Body of pancreas (tissue), 4 donors: ENCODE measurements at places on chromosomes 6 and 20. TPM values are rescaled to one million over a fixed set of nuclear protein-coding genes. Genes with fewer than 3 reads are reported as not detected.

Gene TREML1
- total RNA-seq = not detected

Gene SCAF8
- total RNA-seq = 24.1 TPM

Gene CRISP1
- total RNA-seq = not detected

Gene WFDC6
- total RNA-seq = not detected

Gene B3GAT2
- total RNA-seq = not detected

Gene WFDC12
- not detected for total RNA-seq

Gene ENPP5
- 8.8 TPM for total RNA-seq

Gene PEX7
- total RNA-seq = 17.9 TPM

Gene PACRG
- total RNA-seq = 7.8 TPM

Gene ADAM33
- 29.0 TPM for total RNA-seq

DNA sequence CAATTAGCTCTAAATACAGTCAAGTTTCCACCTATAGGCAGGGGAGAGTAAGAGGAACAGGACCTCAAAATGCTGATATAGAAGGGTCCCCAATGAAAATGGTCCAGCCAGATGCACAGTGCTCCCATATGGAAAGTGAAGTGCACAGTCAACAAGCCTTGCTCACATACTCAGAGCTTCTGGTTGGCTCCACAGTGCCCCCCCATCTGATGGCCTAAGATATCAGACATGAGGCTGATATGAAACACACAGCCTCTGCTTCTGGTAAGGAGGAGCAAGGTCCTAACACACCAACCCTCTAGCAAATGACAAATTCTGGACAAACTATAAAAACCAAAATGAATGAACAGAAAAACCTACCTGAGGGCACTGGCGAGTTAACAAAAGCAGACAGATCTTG is 111.4 kb upstream of the EMILIN3 start:
- H3K4me3 ChIP-seq = no peak overlapping the region
- no peaks in the 10 kb centered on the region for H3K36me3 ChIP-seq
- DNase-seq = no peak
- no peak overlapping the region for H3K27ac ChIP-seq
- H3K27me3 ChIP-seq = no peaks in the 10 kb centered on the region

- DNase-seq = no peak
- no peaks in the 10 kb centered on the region for H3K4me1 ChIP-seq
- no peak overlapping the region for H3K27ac ChIP-seq
These were observed 354.1 kb upstream of the MAP3K7 start for GRCh38 chr6:90940812-90941481.

- DNase-seq = no peak
- H3K4me3 ChIP-seq = no peak overlapping the region
- no peak overlapping the region for H3K27ac ChIP-seq
- peaks cover 16% of the 10 kb centered on the region for H3K4me1 ChIP-seq
These were observed 10.6 kb downstream of the TMEM242 start for GRCh38 chr6:157312757-157313156.

DNA sequence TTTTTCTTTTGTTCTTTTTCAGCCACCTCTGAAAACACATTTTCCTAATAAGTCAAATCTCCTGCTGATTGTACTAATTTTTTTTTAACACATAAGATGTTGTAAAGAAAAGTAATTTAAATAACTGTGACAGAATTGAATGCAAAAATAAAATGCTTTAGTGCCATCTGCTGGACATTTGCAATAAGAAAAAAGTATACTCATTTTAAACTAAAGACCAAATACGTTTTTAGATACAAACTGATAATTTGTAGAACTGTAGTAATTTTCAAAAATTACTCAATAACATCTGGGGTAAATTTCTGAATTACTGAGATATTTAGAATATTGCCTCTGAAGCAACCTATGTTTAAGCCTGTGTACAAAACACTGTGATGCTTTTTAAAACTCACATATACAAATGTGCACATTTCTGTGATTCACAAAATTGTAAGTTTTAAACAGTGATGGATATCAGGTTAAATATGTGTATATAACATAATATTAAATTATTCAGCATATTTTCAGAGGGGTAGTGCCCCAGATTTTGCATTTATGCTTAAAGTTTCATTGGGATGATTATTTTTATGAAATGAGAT is 198.7 kb downstream of the RIMS1 start:
- DNase-seq = no peak
- H3K27ac ChIP-seq = no peak overlapping the region
- H3K4me1 ChIP-seq = no peaks in the 10 kb centered on the region
- no peaks in the 10 kb centered on the region for H3K36me3 ChIP-seq
- no peak overlapping the region for H3K4me3 ChIP-seq

DNA sequence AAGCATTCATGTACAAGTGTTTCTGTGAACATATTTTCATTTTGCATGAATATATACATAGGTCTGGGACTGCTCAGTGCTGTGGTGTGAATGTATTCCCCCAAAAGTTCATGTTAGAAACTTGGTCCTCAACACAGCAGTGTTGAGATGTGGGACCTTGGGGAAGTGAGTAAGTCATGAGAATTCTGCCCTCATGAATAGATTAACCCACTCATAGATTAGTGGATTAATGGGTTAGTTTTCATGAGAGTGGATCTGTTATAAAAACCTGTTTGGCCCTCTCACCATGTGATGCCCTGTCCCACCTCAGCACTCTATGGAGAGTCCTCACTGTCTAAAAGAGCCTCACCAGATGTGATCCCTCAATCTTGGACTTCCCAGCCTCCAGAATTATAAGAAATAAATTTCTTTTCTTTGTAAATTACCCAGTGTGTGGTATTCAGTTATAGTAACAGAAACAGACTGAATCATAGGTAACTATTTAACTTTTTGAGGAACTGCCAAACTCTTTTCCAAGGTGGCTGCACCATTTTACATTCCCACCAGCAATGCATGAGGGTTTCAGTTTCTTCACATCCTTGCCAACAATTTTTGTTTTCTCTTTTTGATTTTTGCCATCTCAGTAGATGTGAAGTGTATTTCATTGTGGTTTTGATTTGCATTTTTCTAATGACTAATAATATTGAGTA is 45.3 kb downstream of the QRSL1 start:
- no peaks in the 10 kb centered on the region for H3K36me3 ChIP-seq
- H3K27me3 ChIP-seq = no peaks in the 10 kb centered on the region
- no peak overlapping the region for H3K4me3 ChIP-seq
- no peak overlapping the region for H3K27ac ChIP-seq

DNA sequence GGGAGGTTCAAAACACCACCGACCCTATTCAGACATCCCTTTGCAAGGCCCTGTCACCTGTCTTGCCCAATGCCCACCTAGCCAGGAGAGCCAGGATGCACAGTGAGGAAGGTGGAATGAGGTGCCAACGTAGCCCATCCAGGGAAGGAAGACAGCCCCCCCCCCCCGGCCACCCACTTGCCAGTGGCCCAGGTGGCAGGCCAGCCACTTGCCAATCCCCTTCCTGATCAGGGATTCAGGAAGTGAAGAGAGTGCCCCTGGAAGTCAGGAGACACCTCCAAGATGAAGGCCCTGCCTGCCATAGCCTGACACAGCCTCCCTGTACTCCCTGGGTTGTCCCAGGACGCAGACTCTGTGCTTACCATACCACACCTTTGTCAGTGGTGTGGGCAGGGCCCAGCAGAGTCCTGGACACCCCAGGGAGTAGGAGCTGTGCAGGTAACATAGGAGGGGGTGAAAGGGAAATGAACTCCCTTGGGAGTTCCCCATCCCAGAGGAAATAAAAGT is 54.7 kb downstream of the MRPL14 start:
- peak overlapping the region; percentile 51 for H3K27ac ChIP-seq
- H3K4me3 ChIP-seq = no peak overlapping the region
- H3K4me1 ChIP-seq = peaks cover 34% of the 10 kb centered on the region
- no peaks in the 10 kb centered on the region for H3K27me3 ChIP-seq

DNA sequence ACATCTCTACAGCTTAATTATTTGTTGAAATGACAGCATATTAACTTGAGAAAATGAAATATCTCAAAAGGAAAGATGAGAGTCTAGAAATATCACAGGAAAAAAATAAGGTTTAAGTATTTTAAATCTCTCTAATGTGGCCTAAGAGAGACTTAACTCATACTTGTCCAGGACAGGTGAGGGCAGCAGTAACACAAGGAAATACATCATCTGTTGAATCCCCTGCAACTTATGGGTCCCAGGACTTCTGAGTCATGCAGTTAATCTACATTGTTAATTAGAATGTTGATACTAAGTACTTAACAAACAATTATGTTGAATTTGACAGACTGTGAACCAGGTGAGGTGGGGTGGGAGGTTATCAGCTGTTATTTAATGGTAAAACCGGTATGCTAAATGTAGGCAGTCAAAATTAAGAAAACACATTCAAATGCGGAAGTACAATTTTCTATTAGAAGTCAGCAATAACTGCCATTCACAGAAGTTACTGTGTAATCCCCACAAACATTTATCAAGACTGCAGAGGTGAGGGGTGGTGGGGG is 87.9 kb downstream of the CEP57L1 start:
- H3K36me3 ChIP-seq = no peaks in the 10 kb centered on the region
- H3K4me1 ChIP-seq = no peaks in the 10 kb centered on the region

DNA sequence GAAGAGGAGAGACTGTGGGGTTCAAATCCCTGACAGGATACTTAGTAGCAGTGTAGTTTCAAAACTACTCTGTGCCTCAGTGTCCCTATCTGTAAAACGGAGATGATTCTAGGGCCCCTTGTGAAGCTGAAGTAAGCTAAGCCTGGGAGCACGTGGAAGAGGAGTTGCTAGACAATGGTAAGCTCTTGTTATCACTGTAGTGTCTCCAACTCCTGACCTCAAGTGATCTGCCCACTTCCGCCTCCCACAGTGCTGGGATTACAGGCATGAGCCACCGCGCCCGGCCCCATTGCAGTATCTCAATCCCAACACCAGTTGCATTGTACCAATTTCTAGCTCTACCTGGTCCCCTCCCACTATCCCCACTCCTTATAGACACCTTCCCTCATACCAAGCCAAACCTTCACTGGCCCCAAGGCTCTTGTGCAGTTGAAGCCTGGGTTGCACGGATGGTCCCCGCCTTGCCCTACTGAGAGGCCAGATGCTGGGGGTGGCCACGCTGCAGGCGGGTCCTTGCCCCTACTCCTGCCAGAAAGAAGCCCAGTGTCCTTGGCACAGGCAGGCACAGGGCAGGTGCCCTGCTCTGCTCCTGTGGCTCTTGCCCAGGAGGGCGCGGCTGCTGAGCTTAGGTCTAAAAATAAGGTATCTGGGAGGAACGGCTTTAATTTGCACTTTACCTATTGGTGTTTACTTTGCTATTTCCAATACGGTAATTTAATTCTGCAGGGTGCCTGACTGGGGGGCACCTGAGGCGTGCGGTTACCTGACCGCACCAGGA is 118.1 kb downstream of the VEGFA start:
- no peaks in the 10 kb centered on the region for H3K27me3 ChIP-seq
- DNase-seq = peak; percentile 31
- no peak overlapping the region for H3K27ac ChIP-seq
- no peaks in the 10 kb centered on the region for H3K36me3 ChIP-seq
- peaks cover 28% of the 10 kb centered on the region for H3K4me1 ChIP-seq

- DNase-seq = no peak
- no peaks in the 10 kb centered on the region for H3K36me3 ChIP-seq
- no peaks in the 10 kb centered on the region for H3K27me3 ChIP-seq
- H3K4me1 ChIP-seq = peaks cover 25% of the 10 kb centered on the region
These were observed 47.7 kb downstream of the GJA10 start for GRCh38 chr6:89941763-89942497.

- H3K27me3 ChIP-seq = no peaks in the 10 kb centered on the region
- H3K4me1 ChIP-seq = no peaks in the 10 kb centered on the region
These were observed 93.0 kb downstream of the ANKRD6 start for GRCh38 chr6:89525786-89526562.

- H3K36me3 ChIP-seq = no peaks in the 10 kb centered on the region
- H3K4me1 ChIP-seq = peaks cover 39% of the 10 kb centered on the region
- no peaks in the 10 kb centered on the region for H3K27me3 ChIP-seq
- peak overlapping the region; percentile 91 for H3K4me3 ChIP-seq
- DNase-seq = peak; percentile 72
These were observed 471 bp downstream of the EZR start for GRCh38 chr6:158818581-158819212.

GRCh38 chr20:2902291-2902690 is 29.0 kb downstream of the PTPRA start:
- H3K27ac ChIP-seq = no peak overlapping the region
- H3K27me3 ChIP-seq = no peaks in the 10 kb centered on the region
- H3K4me3 ChIP-seq = no peak overlapping the region
- peaks cover 5% of the 10 kb centered on the region for H3K4me1 ChIP-seq
- no peaks in the 10 kb centered on the region for H3K36me3 ChIP-seq
- DNase-seq = no peak

- H3K27ac ChIP-seq = no peak overlapping the region
- H3K36me3 ChIP-seq = no peaks in the 10 kb centered on the region
These were observed 32.8 kb downstream of the RAB22A start for GRCh38 chr20:58342104-58342945.

- no peak overlapping the region for H3K4me3 ChIP-seq
- no peak overlapping the region for H3K27ac ChIP-seq
- no peak for DNase-seq
- no peaks in the 10 kb centered on the region for H3K36me3 ChIP-seq
These were observed 15.5 kb upstream of the TPBG start for GRCh38 chr6:82348130-82348529.

DNA sequence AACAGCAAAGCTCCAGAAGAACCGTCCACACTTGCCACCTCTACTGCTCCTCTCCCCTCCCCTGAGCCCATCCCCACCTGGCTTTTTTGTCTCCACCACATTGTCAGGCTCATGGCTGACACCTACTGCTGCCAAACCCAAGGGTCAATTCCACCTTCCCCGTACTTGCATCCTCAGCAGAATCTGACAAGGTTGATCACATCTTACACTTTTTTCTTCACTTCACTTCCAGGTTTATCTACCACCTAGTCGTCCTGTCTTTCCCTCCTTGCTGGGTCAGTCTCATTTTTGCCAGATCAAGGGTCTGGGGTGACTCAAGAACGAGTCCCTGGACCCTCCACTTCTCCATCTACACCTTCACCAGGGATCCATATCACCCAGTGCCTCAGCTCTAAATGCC is 3.1 kb downstream of the AURKA start:
- H3K4me3 ChIP-seq = no peak overlapping the region
- no peak for DNase-seq
- H3K27me3 ChIP-seq = no peaks in the 10 kb centered on the region
- H3K4me1 ChIP-seq = peaks cover 12% of the 10 kb centered on the region
- H3K27ac ChIP-seq = no peak overlapping the region

- no peaks in the 10 kb centered on the region for H3K27me3 ChIP-seq
- peaks cover 35% of the 10 kb centered on the region for H3K4me1 ChIP-seq
- no peak overlapping the region for H3K4me3 ChIP-seq
- no peak for DNase-seq
- peak overlapping the region; percentile 24 for H3K27ac ChIP-seq
These were observed 51.4 kb downstream of the ZDHHC14 start for GRCh38 chr6:157432231-157432891.

GRCh38 chr6:158389193-158389919 is 77.1 kb downstream of the TULP4 start:
- H3K36me3 ChIP-seq = no peaks in the 10 kb centered on the region
- peaks cover 7% of the 10 kb centered on the region for H3K4me1 ChIP-seq
- no peaks in the 10 kb centered on the region for H3K27me3 ChIP-seq
- no peak for DNase-seq
- no peak overlapping the region for H3K27ac ChIP-seq
- no peak overlapping the region for H3K4me3 ChIP-seq

DNA sequence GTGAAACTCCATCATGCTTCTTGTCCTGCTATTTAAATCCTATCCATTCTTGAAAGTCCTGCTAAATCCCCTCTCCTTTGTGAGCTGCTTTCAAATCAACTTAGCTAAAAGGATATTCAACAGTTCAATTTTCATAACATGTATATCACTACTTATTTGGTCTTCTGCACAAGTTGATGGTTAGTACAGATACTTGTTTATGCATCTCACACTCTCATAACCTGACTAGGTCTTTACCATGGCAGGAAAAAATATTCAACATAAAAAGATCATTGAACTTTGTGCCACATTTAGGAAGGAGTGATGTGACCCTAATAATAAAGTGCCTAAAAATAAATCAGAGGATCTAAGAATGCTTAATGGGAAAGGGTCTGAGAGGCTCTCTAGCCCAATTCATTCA is 148.2 kb downstream of the RALGAPA2 start:
- no peak overlapping the region for H3K27ac ChIP-seq
- DNase-seq = no peak
- H3K4me1 ChIP-seq = peaks cover 17% of the 10 kb centered on the region
- no peaks in the 10 kb centered on the region for H3K27me3 ChIP-seq
